Breast epithelium (tissue), 4 donors: ENCODE measurements at places on chromosomes 5 and 9. TPM values are rescaled to one million over a fixed set of nuclear protein-coding genes. Genes with fewer than 3 reads are reported as not detected.

Gene PRSS3
- 0.33 TPM for total RNA-seq

Gene QRFP
- total RNA-seq: not detected

- no peaks in the 10 kb centered on the region for H3K4me1 ChIP-seq
- no peaks in the 10 kb centered on the region for H3K27me3 ChIP-seq
- no peak overlapping the region for H3K27ac ChIP-seq
- H3K36me3 ChIP-seq: no peaks in the 10 kb centered on the region
Measured at GRCh38 chr9:88310310-88310980, 77.8 kb upstream of the SPIN1 start.

- H3K4me3 ChIP-seq: no peak overlapping the region
- H3K27me3 ChIP-seq: no peaks in the 10 kb centered on the region
- H3K36me3 ChIP-seq: no peaks in the 10 kb centered on the region
- no peak for DNase-seq
- H3K4me1 ChIP-seq: no peaks in the 10 kb centered on the region
- no peak overlapping the region for H3K27ac ChIP-seq
Measured at GRCh38 chr5:157479612-157480510, 19.8 kb downstream of the NIPAL4 start.

DNA sequence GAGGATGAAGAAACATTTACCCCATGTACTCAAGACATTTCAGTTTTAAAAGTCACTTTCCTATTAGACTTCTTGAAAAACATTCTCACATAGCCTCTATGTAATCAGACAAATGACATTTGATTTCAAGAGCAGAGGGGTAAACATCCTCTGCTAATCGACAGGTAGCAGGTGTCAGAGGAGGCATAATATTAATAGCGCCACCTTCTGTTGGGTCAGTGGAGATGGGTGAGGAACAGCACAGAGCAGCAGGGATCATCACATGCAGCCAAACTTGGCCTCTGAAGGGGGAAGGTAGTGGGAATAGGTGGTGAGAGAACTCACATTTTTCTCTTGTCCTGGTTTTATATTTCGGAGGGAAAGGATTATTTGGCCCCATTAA lies 3.3 kb upstream of the LSM11 start:
- DNase-seq: no peak
- no peaks in the 10 kb centered on the region for H3K27me3 ChIP-seq
- H3K4me3 ChIP-seq: no peak overlapping the region
- H3K36me3 ChIP-seq: no peaks in the 10 kb centered on the region
- no peak overlapping the region for H3K27ac ChIP-seq
- H3K4me1 ChIP-seq: no peaks in the 10 kb centered on the region
